ENCODE measurements at places on chromosomes 11 and 22. TPM values are rescaled to one million over a fixed set of nuclear protein-coding genes. Genes with fewer than 3 reads are reported as not detected.

The BEST1 gene
- total RNA-seq = 1.6 TPM

The P2RX3 gene
- 0.28 TPM for total RNA-seq

GRCh38 chr11:9823439-9823838, 159.6 kb downstream of the SWAP70 start:
- DNase-seq = no peak

The TRIM29 gene
- total RNA-seq = 0.37 TPM

- no peak for DNase-seq
Observed at GRCh38 chr11:8577791-8578581, 16.0 kb downstream of the STK33 start.

GRCh38 chr22:41368543-41369423, 13.0 kb upstream of the TEF start:
- DNase-seq = no peak

The USH1C gene
- 1.2 TPM for total RNA-seq

Measured in liver (tissue), 10 donors.